ENCODE measurements at places on chromosomes 5 and 9. TPM values are rescaled to one million over a fixed set of nuclear protein-coding genes. Genes with fewer than 3 reads are reported as not detected.

- no peaks in the 10 kb centered on the region for H3K36me3 ChIP-seq
- H3K27ac ChIP-seq = no peak overlapping the region
- H3K27me3 ChIP-seq = no peaks in the 10 kb centered on the region
- no peak for DNase-seq
- H3K4me3 ChIP-seq = no peak overlapping the region
These were observed 423.0 kb downstream of the TUSC1 start for GRCh38 chr9:25255216-25255615.

DNA sequence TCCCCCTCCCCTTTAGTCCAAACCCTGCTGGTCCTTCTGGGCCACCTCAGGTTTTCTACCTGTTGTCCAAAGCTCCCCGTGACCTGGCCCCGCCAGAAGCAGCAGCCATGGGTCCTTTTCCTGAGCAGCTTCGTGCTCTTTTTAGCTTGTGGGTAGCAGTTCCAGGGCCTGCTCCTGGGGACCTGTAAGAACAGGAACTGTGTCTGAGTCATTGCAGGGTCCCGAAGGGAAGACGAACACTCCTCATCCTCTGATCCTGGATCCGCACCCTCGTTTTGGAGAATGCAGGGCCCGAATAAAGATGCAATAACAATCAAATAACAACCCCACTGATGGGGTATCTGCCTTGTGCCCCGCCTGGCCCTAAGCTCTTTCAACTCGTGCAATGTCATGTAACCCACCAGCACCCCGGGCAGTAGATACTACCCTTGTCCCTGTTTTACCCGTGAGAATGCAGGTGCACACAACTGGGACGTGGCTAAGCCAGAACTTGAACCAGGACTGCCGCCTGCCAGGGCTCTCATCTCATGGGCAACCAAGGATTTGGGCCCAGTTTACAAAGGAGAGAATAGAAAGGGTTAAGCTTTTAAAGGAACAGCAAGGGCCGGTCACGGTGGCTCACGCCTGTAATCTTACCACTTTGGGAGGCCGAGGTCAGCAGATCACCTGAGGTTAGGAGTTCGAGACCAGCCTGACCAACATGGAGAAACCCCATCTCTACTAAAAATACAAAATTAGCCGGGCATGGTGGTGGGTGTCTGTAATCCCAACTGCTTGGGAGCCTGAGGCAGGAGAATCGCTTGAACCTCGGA lies 33.2 kb downstream of the NEK6 start:
- DNase-seq = no peak
- peaks cover 13% of the 10 kb centered on the region for H3K4me1 ChIP-seq
- H3K36me3 ChIP-seq = no peaks in the 10 kb centered on the region
- no peak overlapping the region for H3K4me3 ChIP-seq

DNA sequence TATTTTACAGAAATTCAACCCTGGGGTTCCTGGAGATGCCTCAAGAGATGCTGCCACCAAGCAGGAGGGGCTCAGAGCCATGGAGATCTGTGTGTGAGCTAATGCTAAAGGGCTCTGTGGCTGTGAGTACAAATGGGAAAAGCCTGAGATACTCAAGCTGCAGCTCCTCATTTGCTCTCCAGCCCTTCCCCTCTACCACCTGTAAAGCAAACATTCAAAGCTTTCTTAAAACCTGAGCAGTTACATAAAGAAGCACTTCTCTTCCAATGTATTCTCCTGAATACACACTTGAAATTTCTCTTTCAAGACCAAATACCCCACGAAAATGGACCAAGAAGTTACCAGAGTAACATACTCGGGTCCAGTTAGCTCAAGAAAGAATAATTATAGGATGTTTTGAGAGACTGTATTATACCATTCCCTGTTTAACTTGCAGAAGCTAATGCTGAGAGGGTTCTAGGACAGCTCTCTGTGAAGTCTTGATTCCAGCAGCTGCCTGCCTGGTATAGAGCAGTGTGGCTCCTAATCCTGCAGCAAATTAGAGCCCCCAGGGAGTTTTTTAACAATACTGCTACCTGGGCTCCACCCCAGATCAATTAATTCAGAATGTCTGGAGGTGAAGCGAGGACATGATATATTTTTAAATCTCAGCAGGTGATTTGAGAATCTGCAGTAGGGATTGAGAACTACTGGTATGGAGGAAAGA lies 21.1 kb downstream of the RGS7BP start:
- H3K36me3 ChIP-seq = no peaks in the 10 kb centered on the region
- H3K4me1 ChIP-seq = no peaks in the 10 kb centered on the region
- H3K27ac ChIP-seq = no peak overlapping the region
- no peaks in the 10 kb centered on the region for H3K27me3 ChIP-seq

The SLC6A19 gene
- not detected for total RNA-seq

The ZNF618 gene
- 28.5 TPM for total RNA-seq

The TPPP gene
- total RNA-seq = 0.65 TPM

The SPACA9 gene
- 0.29 TPM for total RNA-seq
